ENCODE measurements at places on chromosomes 2 and 18.
A peak's percentile ranks its signal among the peaks of the same experiment; 100 is the strongest.

GRCh38 chr2:127124426-127124825 lies 17.5 kb upstream of the BIN1 start:
- DNase-seq: no peak

DNA sequence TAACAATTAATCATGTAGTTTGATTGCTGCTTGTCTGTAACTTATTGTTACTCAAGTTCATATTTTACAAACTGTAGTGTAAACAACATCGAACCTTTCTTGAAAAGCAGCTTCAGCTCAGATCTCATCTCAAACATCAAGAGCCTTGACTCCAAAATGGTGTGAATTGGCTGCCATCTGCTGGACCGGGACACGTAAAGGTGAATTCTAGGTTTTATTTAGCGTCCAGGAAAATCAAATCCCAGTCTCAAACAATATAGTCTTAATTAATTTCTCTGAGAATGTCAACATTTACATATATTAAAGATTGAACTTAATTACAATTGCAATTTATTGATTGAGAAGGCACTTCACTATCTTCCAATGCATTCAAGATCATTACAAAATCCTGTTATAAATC lies 453.0 kb downstream of the GALR1 start:
- DNase-seq: no peak

DNA sequence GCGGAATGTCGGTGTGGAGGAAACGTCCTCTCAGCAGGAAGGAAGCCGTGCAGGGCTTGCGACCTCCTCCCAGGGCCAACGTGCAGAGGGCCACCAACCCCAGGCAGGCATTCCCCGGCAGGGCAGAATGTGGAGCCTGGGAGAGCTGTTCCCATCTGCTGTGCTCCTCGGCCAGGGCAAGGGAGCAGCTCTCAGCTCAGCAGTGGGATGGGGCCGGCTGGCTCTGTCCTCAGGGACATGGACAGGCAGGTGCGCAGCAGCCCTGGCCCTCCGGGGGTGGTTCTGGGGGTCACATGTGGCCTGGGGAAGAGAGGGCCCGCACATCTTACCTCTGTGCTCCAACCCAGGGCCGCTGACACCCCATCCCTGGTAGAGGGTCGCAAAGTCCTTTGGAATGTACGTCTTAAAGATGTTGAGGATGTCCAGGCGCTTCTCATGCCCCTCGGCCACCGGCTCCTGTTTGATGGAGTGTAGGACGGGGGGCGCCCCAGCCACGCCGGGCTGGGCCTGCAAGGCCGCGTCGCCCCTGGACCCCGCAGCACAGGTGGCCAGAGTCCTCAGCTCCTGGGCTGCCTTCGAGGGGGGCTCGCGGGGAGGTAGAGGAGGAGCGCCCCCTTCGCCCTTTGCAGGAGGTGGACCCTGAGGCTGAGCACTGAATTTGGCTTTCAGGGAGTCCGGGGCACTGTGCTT lies 116.4 kb downstream of the ZNF516 start:
- no peak for DNase-seq

DNA sequence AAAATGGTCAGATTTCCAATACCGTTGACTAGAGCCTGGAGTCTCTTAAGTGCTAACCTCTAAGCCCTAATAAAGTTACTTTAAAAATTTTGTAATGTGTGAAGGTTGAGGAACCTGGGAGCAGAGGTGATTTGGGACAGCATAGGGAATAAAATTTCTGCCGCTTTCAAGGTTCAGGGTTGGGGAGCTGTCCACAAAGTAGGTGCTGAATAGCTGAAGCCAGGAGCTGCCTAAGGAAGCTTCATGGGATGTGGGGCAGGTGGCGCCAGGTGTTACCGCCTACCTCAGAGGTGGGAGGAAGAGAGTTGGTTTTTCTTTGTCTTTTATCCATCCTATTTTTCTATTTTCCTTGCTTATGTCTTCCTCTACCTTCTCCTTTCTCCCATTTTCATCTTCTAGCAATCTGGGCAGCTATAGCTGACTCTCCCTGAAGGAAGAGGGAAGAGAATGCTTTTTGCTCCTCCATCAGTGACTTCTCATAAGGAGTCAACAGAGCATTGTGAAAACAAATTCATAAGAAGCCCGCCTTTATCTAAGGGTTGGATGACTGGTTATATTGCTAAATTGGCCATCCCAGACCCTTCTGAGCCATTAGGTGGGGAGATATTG lies 178.7 kb downstream of the CLIP4 start:
- DNase-seq: no peak

DNA sequence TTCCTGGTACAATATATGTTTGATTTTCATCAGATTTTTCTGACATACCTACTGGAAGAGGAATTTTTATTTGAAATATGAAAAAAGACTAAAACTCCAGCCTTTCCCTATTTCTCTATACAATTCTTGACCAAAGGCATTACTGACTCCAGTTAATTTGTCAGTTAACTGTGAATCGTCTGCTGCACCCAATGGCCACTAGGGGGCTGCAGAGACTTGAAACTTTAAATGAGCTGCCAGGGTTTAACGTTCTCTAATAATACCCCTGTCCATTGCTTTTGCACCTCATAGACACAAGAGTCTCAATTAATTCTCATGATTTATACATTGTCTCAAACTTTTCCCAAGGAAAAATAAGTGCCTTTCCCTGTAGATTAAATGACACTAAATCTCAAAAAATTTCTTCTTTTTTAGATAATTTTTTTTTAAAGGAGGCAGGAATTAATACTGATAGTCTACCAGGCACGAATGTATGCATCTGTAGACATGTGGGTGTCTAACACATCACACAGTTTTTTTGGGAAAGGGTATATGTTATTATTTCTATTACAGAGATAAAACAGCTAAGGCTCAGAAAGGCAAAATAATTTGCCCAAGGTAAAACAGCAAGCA lies 1.8 kb upstream of the ALK start:
- no peak for DNase-seq

- no peak for DNase-seq
These were observed 21.1 kb downstream of the TMEM182 start for GRCh38 chr2:102782933-102783332.

GRCh38 chr2:105384216-105384615 lies 14.6 kb downstream of the FHL2 start:
- no peak for DNase-seq

GRCh38 chr2:179044500-179044899 lies 5.4 kb downstream of the CCDC141 start:
- no peak for DNase-seq

- no peak for DNase-seq
These were observed 106.8 kb downstream of the TSN start for GRCh38 chr2:121862286-121862685.

- no peak for DNase-seq
These were observed 351.7 kb upstream of the DCC start for GRCh38 chr18:51988277-51988676.

- no peak for DNase-seq
These were observed 129.8 kb upstream of the TANK start for GRCh38 chr2:161030260-161031063.

DNA sequence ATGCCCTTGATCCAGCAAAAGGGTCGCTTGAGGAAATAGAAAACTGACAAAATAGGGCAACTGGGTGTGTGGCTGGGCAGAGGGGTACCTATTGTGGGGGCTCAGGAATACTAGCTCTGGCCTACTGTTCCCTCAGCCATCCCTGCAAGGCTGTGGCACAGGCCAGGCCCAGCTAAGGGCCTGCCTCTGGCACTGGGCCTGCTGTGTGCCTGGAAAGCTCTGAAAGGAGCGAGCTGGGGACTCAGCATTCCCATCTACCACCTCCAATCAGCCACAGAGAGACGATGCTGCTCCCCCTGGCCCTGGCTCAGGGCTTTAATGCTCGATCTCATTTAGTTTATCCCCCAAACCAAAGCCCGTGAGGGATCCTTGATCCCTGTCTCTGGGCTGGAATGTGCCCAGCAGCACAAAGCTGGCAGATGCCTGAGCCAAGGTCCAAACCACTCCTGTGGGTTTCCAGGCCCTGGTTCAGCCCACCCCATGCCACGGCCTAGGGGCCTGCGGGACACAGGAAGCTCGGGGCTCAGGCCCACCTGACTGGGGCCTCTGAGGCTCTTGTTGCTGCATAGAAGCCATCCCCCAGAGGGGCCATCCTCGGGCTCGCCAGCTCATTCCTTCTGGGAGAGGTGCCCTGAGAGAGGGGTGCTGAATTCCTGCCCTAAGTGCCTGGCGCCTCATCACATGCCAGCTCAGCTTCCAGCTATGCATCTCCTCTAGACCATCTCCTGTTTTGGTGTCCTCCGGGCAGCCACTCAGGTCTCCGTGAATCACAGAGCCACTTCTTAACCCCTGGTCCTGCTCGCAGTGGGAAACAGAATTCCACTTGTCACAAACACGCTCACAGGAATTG lies 43.0 kb upstream of the KCNF1 start:
- DNase-seq: no peak

- no peak for DNase-seq
These were observed 752 bp upstream of the BAZ2B start for GRCh38 chr2:159617100-159617499.

DNA sequence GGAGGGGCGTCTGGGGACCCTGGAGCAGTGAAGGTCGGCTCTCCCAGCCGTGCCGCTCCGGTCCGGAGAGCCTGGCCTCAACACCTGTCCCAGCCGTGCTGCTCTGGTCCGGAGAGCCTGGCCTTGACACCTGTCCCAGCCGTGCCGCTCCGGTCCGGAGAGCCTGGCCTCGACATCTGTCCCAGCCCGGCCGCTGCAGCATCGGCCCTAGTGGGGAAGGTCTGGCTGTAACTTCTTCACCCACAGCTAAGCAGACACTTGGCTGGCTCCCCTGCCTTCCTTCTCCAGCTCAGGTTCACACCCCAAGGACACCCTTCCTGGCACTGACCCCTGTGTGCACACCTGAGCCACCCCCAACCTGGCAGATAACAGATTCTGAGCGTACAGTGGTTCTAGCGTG lies 4.6 kb downstream of the KCNG2 start:
- no peak for DNase-seq

GRCh38 chr2:6971502-6971901 lies 54.3 kb downstream of the RNF144A start:
- DNase-seq: no peak

- DNase-seq: no peak
These were observed 65.9 kb downstream of the SNTG2 start for GRCh38 chr2:1016500-1016899.

GRCh38 chr2:172461591-172462372 lies 34.4 kb downstream of the ITGA6 start:
- DNase-seq: peak; percentile 20

GRCh38 chr2:98882971-98883779 lies 52.9 kb downstream of the CRACDL start:
- DNase-seq: no peak

DNA sequence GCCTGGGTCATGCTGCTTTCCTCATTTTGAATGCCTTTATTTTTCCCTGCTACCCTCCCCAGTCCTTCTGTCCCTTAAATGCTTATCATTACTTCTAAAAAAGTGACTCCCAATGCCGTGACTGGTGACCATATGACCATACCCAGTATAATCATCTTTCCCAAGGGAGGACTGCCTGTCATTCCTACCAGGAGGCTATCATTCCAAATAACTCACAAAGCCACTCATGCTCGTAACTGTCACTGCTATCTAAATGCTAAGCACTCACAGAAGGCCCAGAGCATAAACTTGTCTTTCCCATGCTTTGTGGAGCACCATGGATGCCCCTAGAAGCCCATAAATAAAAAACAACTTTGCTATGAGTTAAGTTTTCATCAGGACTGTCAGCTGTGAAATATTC lies 38.7 kb upstream of the CREB1 start:
- no peak for DNase-seq

GRCh38 chr2:118510807-118511206 lies 336.6 kb downstream of the EN1 start:
- DNase-seq: no peak

GRCh38 chr2:215274829-215275228 lies 37.0 kb upstream of the ATIC start:
- DNase-seq: no peak

DNA sequence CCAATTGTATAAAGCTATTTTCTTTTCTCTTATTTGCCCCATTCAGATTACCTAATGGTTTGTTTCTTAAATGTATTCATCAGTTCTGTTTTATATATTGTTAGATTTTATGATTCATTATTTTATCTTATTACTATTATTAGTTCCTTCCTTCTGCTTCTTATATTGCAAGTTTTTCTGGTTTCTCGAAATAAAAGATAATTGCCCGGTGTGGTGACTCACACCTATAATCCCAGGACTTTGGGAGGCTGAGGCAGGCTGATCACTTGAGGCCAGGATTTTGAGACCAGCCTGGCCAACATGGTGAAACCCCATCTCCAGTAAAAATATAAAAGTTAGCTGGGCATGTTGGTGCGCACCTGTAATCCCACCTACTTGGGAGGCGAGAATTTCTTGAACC lies 37.8 kb downstream of the ANTXR1 start:
- no peak for DNase-seq

- no peak for DNase-seq
These were observed 4.0 kb downstream of the TCF7L1 start for GRCh38 chr2:85137156-85137555.

GRCh38 chr2:199147216-199147615 lies 310.5 kb downstream of the SATB2 start:
- no peak for DNase-seq

DNA sequence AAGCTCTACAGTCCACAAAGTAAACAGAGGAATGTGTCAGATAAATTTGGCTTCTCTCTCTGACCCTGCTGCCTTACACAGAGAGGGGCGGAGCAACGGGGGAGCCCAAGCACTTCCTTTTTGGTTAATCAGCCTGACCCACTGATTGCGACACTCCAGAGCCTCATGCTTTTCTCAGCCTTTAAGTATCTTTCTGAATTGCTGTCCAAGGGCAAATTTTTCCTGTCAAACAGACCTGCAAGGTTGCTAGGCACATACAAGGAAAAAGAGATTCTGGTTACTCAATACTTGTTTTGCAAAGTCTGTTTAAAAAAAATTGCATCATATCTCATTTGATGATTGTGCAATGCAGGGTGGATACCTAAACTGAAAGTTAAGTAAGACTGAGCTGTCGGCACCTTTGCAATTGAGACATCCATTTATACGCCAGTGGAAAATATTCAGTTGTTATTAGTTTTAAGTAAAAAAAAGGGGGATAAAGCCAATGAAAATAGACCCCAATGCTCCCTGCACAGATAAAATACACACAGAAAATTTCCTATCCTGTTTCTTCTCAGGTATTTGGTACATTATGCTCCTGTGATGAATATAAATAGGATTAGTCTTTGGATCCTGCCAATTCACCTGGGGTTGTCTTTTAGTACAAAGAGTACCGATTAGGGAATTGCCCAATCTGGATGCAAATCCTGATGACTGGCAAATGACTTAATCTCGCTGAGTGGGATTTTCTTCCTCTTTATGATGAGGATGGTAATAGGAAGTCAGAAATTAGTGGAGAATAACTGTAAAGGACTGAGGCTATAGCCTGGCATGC lies 260.2 kb upstream of the TRIB2 start:
- no peak for DNase-seq

- no peak for DNase-seq
These were observed 413.0 kb downstream of the PTPRM start for GRCh38 chr18:7980136-7980535.

- no peak for DNase-seq
These were observed 32.3 kb downstream of the ZCCHC2 start for GRCh38 chr18:62555135-62555534.

DNA sequence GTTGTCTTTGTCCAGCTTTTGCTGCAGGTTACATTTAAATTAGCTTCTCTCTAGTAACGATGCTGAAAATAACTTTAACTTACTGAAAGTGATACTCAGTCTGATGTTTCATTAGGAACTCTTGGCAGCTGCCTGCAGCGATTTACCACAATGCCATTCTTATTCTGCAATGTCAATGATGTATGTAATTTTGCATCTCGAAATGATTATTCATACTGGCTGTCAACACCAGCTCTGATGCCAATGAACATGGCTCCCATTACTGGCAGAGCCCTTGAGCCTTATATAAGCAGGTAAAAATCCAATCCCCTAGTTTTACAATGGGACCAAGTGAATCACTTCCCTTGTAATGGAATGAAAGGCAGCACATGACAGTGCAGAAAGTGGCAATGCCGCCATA lies 16.3 kb upstream of the MFF start:
- no peak for DNase-seq

Measured in NCI-H2081 treated with DMSO at 0.1 percent for 48 hours (cell line).